ENCODE measurements at places on chromosomes 12 and 14.

- DNase-seq = no peak
These were observed 444.8 kb downstream of the ADAMTS20 start for GRCh38 chr12:43107026-43107775.

DNA sequence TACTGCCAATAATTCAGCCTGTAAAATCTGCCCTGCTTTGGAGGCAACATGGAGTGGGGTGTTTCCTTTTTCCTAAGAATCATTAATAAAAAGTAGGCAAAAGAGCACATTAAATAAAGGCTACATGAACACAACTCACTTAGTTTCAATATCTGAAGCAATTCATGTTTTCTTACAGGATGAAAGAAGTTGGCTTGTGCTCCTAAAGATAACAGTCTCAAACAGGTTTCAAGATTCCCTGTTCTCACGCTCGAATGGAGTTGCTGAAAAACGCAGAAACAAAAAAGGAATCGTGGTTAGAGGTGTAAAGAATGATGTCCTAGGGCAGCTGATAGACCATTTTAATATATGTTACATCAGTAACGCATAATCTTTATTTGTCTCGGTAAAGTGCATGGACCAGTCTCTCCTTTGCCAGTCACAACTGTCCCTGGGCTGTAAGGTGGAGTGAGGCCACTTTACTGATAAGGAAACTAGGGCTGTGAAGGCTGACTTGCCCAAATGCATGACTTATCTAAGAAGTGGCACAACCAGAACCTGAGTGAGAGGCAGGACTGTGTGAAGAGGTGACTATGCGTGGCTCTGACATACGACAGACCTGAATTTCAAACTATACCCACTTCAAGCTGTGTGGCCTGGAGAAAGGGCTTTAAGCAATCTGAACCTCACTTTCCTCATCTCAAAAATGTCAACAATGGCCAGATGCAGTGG lies 12.6 kb downstream of the GIT2 start:
- DNase-seq = no peak

- DNase-seq = peak; percentile 57
These were observed 269.2 kb upstream of the DAAM1 start for GRCh38 chr14:58919217-58919616.

- peak; percentile 23 for DNase-seq
These were observed 525.6 kb downstream of the FLRT2 start for GRCh38 chr14:86055512-86056075.

DNA sequence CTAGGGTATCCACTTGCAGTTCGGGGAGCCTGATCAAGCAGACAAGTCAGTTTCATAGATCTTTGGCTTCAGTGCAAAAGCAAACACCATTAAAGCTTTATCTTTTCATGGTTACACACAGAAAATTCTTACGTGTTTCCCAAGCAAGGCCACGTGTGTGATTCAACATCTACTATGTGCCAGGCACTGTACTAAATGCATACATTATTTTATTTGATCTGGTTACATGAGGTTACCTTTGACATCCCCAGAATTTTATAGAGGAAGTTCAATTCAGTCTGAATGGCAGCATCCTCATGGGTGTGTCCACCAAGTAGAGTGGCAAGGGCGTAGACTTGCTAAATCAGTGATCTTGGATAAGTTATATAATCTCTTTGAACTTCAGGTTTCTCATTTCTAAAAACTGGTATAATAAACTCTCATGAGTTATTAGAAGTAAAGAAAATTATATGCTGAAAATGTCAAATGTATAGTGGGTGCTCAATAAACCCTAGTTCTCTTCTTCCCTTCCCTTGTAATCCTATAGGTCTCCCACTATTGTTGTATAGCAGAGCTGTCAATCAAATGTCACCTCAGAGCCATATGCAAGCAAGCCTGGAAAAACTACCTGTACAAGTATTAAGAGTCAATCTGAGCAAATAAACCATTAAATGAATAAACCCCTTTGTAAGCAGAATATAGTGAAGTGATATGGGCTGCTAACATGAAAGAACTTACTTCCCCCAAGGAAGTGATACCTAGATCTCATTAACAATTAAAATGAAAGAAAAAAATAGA lies 50.3 kb upstream of the TMX1 start:
- DNase-seq = no peak

- DNase-seq = no peak
These were observed 18.0 kb upstream of the CATSPERB start for GRCh38 chr14:91749868-91750267.

- DNase-seq = no peak
These were observed 103.2 kb upstream of the PARP11 start for GRCh38 chr12:3976351-3976938.

GRCh38 chr12:52261208-52261484 lies 13.3 kb upstream of the KRT86 start:
- DNase-seq = no peak

DNA sequence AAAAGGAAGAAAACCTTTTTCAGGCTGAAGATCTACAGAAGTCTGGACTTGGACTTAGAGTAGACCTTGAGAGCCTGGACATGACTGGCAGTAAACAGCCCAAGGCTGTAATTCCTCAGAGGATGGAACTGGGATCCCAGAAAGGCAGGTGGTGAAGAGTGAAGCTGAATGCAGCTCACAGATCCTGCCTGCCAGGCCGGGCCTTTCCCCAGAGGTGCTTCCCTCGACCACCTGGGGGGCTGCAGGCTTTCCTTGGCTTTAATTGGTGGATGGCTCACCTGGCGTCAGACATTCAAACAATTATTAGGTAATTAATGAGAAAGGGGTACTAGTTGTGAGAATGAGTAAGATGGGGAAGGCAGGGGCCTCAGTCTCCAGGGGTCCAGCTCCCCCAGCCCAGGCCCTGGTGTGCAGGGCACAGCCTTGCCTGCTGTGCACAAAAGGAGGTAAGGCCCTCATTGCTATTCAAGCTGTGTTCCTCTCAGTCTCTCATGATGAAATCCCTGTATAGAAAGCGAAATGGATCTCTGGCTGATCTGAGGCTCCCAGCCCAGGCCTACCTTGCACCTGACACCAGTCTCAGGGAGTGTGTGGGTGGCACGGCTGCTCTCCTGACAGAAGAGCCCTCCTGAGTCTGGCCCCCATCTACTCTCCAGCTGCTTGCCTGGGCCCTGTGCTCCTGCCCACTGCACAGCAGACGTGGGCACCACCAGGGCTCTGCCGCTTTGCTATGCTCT lies 63.0 kb upstream of the TCL1A start:
- no peak for DNase-seq

GRCh38 chr12:114625294-114625851 lies 58.6 kb downstream of the TBX3 start:
- DNase-seq = peak; percentile 76

Data from fibroblast of skin of right quadriceps (primary cell).